Stimulated activated CD8-positive, alpha-beta memory T cell treated with anti-CD3 and anti-CD28 coated beads, Interleukin-7, amount 100 ng/mL, for 24 hours (primary cell): ENCODE measurements at places on chromosomes 7 and 10.
A peak's percentile ranks its signal among the peaks of the same experiment; 100 is the strongest.

DNA sequence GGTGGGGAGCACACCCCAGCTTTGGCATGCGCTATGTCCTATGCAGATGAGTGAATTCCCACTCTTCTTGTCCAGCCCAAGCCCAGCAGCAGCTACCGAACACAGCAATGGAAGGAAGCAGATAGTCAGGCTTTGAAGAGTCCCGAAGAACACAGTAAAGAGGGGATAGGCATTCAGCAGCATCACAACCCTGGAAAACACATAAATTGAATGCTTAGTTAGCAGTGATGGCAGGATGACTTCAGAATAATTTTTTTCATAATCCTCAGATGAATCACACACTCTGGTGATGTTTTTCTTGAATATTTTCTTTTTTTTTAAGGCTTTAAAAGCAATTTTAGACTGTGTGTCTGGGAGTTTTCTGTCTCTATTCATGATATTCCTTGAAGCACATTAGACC is 95.8 kb downstream of the CFAP58 start:
- no peak for DNase-seq

- no peak for DNase-seq
Measured at GRCh38 chr10:78437998-78438906, 404.6 kb downstream of the RPS24 start.

- DNase-seq, result no peak
Measured at GRCh38 chr10:129953119-129954051, 10.7 kb downstream of the EBF3 start.

DNA sequence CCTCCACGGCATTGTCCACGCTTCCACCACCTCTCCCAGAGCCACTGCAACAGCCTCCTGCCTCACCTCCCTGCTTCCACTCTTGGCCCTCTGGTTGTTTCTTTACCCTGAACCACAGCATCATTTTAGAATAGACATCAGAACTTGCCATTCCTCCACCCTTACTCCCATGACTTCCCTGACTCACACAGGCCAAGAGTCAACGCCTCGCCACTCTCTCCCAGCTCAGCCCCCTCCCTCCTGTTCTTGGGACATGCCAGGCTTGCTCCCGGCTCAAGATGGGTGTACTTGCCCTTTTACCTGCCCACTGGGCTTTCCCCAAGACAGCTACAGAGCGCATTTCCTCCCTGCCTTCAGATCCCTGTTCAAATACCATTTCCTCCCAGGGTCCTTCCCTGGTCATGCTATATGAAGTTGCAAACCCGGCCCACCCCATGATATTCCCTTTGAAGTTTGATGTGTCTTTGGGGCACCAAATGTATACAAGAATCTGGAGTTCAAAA is 429.1 kb downstream of the RPS24 start:
- DNase-seq, result no peak

- no peak for DNase-seq
Measured at GRCh38 chr10:71378336-71379117, 18.2 kb upstream of the CDH23 start.

- DNase-seq, result no peak
Measured at GRCh38 chr10:87761892-87762291, 56.1 kb downstream of the ATAD1 start.

GRCh38 chr10:62136931-62137330 is 131.7 kb downstream of the RTKN2 start:
- no peak for DNase-seq

GRCh38 chr7:27971171-27971812 is 209.3 kb downstream of the JAZF1 start:
- no peak for DNase-seq

- DNase-seq, result no peak
Measured at GRCh38 chr10:22850541-22850940, 77.3 kb upstream of the ARMC3 start.

DNA sequence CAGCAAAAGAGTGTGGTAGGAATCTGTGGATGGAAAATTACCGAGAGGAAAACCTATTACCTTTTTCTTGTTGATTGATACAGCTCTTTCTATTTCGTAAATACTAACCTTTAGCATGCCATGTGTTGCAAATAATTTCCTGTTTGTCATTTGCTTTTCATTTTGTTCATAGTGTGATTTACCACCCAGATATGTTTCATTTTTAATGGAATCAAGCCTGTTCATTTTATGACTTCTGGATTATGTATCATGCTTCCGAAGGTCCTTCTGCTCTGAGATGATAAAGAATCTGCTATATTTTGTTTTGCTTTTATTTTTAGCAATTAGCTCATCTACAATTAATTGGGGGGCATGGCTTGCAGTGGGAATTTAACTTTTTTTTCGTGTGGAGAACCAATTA is 46.5 kb downstream of the INPP5F start:
- no peak for DNase-seq

DNA sequence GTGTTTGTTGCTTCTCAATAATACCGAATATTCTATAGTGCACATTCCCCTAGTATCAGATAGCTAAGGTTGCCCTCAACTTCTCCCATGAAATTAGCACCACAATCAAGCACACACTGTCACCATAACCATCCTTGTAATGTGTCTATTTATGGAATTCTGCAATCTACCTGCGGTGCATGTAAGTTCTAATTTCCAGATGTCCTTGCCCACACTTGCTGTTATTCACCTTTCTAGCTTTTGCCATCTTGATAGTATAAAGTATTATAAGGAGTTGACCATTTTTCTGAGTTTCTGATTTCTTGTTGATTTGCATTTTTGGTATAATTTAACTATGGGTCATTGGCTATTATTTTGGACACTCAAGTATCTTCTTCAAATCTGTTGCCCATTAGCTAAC is 490.1 kb upstream of the GALNT17 start:
- DNase-seq, result no peak

DNA sequence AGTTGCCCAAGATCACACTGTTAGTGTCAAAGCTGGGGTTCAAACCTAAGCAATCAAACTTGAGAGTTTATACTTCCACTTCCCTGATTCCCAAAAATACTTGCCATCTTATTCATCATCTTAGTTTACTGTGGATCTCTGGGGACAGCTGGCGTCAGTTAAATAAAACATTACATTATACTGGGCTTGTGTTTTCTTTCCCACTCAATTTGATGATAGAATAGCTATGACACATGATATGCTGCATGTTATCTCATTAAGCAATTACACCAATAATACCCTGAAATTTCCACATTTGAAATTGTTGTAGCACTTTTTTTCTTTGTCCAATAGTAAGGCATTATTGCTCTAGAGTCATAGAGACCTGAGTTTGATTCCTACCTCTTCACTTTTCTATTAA is 62.9 kb upstream of the MXI1 start:
- DNase-seq, result no peak

DNA sequence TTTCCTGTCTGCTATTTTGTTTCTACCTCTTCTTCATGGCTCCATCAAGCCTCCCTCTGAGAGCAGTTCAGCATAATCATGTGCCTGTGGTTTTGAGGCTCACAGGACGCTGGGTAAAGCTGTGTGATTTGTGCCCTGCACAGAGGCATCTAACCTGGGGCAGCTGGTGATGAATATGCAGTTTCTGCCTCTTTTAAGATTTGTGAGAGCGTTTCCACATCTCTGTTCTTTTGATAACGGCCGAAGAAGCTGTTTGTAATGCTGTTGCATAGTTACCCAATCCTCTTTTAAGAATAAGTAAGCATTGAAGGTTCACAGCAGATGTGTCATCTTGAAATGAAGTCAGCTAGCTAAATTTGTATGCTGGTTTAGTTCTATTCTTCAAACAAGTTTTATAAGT is 45.2 kb downstream of the PNLIPRP3 start:
- no peak for DNase-seq

DNA sequence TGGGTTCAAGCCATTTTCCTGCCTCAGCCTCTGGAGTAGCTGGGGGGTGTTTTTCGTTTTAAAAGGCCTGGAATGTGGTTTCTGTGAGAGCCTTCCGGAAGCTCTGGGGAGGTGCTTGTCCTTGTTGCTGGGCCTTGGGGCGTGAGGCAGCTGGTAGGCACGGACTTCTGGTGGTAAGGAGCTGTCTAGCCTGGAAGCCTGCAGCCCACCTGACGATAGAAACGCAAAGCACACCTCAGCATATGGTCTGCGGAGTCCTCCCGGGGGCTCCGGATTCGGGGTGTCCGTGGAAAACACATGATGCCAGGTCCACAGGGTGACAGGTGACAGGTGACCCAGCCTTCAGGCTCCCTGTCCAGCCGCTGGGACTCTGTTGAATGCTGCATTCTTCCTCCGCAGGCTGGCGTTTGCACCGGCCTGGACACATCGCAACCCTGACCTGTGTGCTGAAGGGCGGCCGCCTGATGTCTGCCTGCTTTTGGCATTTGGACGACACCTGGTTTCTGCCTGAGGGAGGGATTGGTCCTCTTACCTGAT is 37.3 kb downstream of the INPP5A start:
- no peak for DNase-seq

- DNase-seq, result peak; percentile 68
Measured at GRCh38 chr7:151008511-151009323, 15.6 kb downstream of the ATG9B start.

GRCh38 chr10:34758447-34758996 is 56.6 kb downstream of the PARD3 start:
- DNase-seq, result no peak

DNA sequence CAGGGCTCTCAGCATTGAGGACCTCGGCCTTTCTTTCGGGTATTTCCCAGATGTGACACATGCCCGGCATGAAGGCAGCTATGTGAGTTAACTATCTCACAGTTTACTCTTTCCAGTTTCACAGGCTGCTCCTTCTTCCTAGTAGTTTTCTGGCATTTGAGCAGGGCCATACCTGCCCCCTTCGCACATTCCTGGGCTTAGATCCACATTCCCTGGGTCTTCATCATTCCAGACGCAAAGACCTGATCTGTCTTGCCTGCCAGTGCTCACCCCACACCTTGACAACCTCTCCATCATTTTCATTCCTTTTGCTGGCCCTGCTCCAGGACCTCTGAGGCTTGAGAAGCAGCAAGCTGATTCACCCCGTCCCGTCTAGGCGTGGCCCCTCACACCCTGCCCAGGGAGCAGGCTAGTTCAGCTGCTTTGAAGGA is 227.5 kb downstream of the WDR11 start:
- DNase-seq, result no peak

DNA sequence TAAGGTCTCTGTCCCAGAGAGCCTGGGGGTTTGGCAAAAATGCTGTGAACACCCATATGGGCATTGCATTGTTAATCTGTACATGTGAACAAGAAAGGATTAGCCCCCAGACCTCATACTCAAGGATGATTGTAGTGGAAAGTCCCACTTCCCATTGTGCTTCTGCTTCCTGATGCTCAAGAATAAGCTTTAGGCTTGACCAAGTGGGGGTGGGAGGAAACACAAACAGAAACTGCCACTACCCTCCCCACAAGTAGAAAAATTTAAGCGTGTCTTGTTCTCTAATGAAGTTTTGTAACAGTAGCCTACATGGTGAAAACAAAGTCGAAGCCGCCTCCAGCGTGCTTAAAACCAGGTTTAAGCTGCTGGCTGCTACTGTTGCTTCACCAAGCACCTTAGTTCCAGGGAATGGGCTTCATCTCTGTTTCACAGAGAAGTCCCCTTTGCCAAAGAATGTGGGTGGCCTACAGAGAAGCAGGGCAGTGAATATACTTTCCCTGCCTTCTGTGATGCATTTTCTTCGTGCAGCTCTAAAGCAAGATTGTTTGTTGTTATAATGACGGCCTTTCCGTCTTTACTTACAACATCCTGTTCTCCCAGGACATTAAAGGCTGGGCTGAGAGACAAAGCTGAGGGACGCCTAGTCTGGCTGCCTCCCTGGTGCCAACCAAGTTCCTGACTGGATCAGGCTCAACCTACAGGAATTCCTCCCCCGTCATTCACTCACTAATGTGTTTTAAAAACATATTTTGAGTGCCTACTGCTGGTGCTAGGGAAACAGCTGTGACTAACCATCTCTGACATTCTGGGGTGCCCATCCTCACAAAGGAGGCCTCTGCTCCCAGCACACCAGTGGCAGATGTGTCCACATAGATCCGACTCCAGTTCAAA is 32.1 kb upstream of the CCSER2 start:
- no peak for DNase-seq

DNA sequence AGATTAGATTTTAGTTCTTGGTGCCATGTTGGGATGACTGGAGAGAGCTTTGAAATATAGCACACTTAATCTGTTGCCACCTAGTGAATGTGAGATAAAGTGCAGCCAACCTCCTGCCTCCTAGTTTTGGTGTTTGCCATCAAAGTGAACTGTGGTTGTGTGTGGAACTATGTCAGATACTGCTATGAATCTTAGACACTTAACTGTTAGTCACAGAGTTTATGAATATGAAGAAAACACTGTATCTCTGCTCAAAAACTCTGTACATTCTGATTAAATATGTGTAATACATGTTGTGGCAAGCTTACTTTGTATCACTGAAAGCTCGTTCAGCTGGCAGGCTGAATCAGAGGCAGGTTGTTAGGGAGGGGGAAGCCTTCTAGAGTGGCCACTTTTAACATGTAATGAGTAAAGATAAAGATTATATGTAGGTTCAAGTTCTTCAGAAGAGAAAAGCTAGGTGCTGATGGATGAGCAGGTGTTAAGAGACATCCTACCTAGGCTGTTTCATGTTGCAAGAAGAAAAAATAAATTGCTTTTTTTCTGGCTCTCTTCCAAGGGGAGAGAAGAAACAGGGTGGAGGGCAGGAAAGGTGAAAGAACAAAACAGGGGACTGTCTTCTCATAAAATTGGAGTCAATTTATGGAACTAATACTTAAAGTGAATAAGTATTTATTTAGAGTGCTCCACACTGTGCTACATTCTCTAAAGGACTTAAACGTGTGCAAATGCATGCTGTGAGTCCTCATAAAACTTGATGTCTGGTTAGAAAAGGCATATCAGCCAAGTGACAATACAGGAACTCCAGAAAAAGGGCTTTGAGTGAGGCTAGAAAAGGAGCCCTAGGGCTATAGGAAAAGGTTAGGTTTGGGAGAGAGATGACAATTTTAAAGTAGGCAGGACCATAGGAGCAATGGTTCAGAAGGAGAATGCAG is 14.1 kb upstream of the LAMB1 start:
- no peak for DNase-seq

DNA sequence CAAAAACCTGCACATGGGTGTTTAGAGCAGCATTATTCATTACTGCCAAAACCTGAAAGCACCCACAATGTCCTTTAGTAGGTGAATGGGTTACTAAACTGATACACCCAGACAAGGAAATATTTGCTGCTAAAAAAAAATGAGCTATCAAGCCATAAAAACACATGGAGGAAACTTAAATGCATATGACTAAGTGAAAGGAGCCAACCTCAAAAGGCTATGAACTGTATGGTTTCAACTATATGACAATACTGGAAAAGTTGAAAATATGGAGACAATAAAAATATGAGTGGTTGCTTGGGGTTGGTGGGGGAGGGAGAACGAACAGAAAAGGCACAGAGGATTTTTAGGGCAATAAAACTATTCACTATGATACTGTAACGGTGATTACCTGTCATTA is 291.0 kb downstream of the TNS3 start:
- DNase-seq, result no peak

GRCh38 chr7:1059200-1060091 is 15.1 kb downstream of the GPR146 start:
- no peak for DNase-seq

GRCh38 chr7:7707806-7708205 is 10.6 kb downstream of the RPA3 start:
- no peak for DNase-seq

DNA sequence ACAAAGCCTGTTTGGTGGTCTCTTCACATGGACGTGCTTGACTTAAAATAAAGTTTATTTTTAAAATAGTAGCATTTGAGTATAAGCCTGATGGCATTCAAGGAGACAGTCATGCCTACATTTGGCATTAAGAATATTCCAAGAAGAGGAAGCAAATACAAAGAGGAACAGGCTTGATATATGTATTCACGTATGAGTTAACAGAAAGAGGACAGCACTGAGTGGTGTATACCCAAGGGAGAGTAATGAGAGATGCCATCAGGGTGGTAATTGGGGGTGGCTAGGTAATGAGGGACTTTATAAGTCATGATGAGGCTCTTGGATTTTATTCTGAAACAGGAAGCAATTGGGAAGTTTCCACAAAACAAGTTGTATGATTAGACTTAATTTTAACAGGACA is 363.3 kb downstream of the SEMA3D start:
- no peak for DNase-seq
